ENCODE measurements at places on chromosomes 13 and 19. TPM values are rescaled to one million over a fixed set of nuclear protein-coding genes. Genes with fewer than 3 reads are reported as not detected.

Gene PEX11G
- total RNA-seq, result not detected

Gene GIPC1
- total RNA-seq, result 97.7 TPM

Gene NTN5
- total RNA-seq, result not detected

Gene NLRP12
- 0.33 TPM for total RNA-seq

Gene ZNF737
- total RNA-seq, result 11.7 TPM

Gene MADCAM1
- 0.55 TPM for total RNA-seq

DNA sequence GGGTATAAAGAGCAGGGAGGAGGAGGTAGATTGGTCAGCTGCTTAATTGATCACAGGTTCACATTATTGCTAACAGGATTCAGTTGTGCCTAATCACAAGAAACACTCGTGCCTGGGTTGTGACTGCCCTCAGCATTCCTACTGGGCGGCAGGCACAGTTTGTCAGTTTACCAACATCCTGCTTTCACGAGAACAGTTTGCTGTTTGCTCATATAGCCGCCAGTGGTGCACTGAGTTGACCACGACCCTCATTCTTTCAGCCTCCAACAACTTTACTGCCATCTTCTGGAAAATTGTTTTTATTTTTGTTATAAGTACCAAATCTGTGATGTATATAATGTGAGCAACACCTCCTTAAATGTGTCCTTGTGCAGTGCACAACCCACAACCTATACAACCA lies 16.2 kb upstream of the IFT88 start:
- no peak for DNase-seq

GRCh38 chr19:8115805-8116396 lies 33.5 kb downstream of the FBN3 start:
- no peak for DNase-seq

GRCh38 chr13:97559030-97559429 lies 125.1 kb downstream of the RAP2A start:
- no peak for DNase-seq

- no peak for DNase-seq
Measured at GRCh38 chr13:48004201-48004600, 3.1 kb upstream of the SUCLA2 start.

GRCh38 chr13:19618977-19619376 lies 14.5 kb upstream of the MPHOSPH8 start:
- DNase-seq, result no peak

- peak; percentile 58 for DNase-seq
Measured at GRCh38 chr13:110456550-110456949, 105.0 kb downstream of the RAB20 start.

DNA sequence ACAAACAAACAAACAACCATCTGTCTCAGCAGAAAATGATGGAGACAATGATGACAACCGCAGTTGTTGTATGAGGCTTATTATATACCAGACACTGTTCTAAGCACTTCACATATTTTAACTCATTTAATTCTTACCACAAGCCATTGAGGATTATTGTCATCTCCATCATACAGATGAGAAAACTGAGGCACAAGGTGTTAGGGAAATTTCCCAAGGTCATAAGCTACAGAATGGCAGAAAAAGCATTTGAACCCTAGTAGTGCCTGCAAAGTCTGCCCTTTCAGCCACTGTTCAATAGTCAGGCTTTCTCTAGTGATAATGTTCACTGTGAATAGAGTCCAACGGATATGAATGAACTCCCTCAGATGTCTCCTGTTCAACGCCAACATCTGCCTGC lies 60.1 kb downstream of the GPALPP1 start:
- DNase-seq, result no peak

GRCh38 chr19:21569494-21569865 lies 64.1 kb downstream of the ZNF429 start:
- DNase-seq, result no peak

DNA sequence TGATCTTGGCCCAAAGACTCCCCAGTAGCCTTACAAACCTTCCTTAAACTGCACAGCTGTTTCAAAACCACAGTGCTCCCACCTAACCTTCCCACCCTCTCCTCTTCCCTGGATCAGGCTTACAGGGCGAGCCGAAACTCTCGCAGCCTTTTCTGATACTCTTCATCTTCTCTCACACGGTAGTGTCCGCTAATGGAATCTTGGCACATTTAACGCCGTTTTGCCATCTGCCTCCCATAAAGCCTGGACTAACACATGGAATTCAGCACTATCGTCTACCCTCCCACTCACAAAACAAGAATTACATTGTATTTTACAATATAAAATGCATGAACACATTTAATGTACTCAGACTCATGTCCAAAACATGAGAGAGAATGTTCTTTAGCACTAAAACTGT lies 135.9 kb downstream of the RAP2A start:
- DNase-seq, result no peak

DNA sequence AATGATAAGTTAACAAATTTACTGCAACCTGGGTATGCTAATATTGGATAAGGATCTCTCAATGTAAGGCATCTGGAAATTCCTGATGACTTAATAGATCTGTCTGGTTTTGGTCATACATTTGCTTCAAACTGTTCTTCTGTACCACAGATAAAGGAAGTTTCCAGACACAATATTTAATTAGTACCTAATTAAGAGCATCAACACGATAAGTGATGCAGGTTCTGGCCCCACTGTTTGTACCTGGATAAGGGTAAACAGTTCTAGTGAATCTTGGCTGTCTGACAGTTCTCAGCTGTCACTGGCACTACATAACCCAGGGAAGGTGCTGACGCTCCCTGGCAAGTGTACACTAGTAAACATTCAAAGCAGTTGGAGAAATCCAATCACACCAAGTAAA lies 165.6 kb downstream of the MZT1 start:
- no peak for DNase-seq

- no peak for DNase-seq
Measured at GRCh38 chr19:8097681-8098567, 45.4 kb downstream of the CCL25 start.

DNA sequence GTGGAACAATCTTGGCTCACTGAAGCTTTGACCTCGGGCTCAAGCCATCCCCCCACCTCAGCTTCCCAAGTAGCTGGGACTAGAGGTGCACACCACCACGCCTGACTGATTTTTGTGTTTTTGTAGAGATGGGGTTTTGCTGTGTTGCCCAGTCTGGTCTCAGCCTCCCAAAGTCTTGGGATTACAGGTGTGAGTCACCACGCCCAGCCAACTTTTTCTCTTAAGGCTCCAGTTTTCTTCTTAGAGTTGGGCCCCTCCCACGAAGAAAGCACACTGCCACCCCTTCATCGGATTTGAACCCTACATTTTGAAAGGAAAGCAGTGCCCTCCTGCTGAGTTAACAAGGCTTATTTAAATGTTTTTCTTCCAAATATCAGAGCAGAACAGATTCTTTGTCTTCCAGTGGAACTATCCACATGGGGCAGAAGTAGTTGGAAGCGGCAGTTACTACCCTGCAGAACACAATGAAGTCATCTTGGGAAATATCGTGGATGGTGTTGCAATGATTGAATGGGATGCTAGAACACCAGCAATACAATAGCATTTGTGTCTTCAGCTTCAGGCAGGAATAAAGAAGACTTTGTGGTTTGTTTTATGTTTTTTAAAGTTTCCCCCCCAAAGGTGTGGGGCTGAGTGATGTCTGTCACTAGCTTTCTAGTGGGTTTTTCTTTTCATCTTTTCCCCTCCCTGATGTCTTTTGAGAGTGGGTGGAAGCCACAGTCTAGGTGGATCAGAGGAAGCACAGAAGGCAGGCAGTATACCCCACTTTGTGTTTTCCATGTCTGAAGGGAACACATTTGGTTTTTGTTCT lies 8.9 kb downstream of the ACTN4 start:
- DNase-seq, result no peak

DNA sequence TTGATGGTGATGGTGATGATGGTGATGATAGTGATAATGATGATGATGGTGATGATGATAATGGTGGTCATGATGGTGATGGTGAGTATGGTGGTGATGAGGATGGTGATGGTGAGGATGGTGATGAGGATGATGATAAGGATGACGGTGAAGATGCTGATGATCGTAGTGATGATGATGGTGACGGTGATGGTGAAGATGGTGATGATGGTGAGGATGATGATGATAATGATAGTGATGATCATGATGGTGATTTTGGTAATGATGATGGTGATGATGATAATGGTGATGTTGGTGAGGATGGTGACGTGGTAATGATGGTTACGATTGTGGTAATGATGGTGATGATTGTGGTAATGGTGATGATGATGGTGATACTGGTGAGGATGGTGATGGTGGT lies 10.8 kb upstream of the BCAT2 start:
- no peak for DNase-seq

GRCh38 chr19:44779150-44779549 lies 1.5 kb downstream of the CBLC start:
- no peak for DNase-seq

- no peak for DNase-seq
Measured at GRCh38 chr19:4709440-4710280, 14.0 kb downstream of the DPP9 start.

DNA sequence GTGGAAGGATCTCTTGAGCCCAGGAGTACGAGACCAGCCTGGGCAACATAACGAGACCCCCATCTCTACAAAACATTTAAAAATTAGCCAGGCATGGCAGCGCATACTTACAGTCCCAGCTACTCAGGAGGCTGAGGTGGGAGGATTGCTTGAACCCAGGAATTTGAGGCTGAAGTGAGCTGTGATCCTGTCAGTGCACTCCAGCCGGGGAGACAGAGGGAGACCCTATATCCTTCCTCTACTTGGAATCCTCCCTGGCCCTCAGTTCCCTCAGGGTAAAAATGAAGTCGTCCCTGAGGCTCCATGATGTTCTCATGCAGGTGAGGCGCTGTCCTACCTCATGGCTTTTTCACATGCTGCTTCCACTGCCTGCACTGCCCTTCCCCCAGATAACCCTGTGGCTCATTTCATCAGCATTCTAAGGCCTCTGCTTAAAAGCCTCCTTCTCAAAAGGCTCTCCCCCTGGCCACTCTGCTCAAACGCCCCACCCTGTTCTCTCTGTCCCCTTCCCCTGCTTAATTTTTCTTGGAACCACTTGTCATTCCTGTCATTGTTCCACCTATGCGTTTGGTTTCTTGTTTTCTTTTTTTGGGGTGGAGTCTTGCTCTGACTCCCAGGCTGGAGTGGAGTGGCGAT lies 19.2 kb downstream of the DNM2 start:
- DNase-seq, result no peak

- DNase-seq, result no peak
Measured at GRCh38 chr19:7678971-7679751, 1.5 kb upstream of the TRAPPC5 start.

DNA sequence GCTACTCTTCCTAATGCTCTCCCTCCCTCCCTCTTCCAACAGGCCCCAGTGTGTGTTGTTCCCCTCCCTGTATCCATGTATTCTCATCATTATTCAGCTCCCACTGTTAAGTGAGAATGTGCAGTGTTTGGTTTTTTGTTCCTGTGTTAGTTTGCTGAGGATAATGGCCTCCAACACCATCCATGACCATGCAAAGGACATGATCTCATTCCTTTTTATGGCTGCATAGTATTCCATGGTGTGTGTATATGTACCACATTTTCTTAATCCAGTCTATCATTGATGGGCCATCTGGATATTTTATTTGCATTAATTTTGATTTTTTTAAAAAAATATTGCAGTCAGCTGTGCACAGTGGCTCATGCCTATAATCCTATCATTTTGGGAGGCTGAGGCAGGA lies 15.8 kb upstream of the ZNRF4 start:
- no peak for DNase-seq

DNA sequence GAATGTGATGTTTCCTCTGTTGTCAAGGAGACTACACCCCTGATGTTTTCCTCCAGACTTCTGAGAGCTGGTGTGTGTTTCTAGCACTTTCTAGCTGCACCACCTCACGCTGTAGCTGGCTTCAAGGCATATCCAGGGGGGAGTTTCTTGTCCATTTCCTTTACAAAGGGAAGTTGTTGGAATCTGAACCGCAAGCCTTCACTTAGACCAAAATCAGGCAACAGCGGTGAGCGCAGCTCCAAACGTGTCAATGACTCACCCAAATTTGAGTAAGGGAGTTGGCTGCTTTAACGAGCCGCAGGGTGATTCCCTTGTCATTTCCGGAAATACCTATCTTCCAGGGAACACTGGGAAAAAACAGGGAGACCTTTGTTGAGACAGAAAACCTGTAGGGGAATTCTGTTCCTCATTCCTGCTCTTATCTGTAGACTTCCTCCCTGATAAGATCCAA lies 2.5 kb downstream of the LDLR start:
- DNase-seq, result peak; percentile 89

Data from sigmoid colon (tissue), 7 donors.